Stromal cell of bone marrow (primary cell): ENCODE measurements at places on chromosomes 12 and 14.

- DNase-seq, result no peak
These were observed 193.7 kb upstream of the FRMD6 start for GRCh38 chr14:51457843-51458562.

DNA sequence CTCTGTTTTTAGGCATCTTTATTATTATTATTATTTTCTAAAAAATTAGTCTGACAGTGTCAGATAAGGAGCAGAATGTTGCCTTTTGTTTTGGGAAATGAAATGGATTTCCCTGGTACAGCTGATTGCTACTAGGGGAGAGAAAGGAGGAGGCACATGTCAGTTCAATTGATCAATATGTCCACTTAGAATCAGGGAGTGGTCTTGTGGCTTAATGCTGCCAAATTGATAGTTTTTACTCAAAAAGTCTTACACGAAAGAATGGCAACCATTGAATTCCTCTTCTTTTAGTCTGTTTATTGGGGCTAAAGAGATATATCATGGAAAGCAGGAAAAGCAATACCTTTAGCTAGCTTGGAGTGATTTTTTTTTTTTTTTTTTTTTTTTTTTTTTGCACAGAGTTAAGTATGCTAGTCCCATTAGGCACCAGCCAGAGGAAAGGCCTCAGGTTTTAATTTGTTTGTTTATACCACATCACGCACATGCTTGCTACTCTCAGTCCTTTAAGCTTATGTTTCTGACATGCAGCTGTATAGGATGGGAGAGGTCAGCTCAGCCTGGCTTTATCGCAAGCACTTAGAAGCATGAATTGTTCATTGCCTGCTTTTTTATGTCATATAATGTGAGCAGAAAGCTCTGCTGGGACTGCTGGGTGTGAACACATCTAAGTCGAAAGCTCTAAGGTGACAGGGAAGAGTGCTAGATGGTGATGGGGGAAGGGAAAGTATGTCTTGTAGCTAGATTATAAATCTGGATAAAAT, 1.4 kb downstream of the AKAP6 start:
- no peak for DNase-seq

DNA sequence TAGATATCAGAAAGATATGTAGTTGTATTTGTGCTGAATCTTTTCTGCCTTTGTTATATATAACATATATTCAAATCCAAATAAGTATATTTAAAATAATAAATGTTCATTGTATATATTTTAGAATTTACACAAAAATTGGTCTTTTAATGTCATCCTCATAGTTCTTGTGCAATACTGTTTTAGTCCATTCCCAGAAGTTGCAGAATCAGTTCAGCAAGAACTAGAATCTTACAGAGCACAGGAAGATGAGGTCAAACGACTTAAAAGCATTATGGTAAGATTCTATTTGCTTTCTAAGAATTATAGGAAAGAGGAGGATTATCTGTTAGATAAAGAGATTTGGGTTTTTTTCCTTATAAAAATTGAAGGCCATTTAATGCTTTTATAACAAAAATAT, 51.0 kb downstream of the SCFD1 start:
- no peak for DNase-seq

DNA sequence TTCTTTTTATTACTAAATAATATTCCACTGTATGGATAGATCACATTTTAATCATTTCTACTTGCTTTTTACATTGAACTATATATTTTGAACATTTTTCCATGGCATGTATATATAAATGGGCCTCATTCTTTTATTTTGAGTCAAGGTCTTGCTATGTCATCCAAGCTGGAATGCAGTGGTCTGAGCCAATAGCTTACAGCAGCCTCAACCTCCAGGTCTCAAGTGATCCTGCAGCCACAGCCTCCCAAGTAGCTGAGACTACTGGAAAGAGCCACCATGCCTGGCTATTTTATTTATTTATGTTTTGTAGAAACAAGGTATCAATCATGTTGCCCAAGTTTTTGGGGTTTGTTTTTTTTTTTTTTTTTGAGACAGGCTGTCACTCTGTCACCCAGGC, 7.6 kb downstream of the FCF1 start:
- DNase-seq, result no peak

GRCh38 chr14:101740981-101741380, 20.5 kb upstream of the PPP2R5C start:
- DNase-seq, result no peak
